GM10248 (cell line): ENCODE measurements at places on chromosomes 1 and 21.
A peak's percentile ranks its signal among the peaks of the same experiment; 100 is the strongest.

DNA sequence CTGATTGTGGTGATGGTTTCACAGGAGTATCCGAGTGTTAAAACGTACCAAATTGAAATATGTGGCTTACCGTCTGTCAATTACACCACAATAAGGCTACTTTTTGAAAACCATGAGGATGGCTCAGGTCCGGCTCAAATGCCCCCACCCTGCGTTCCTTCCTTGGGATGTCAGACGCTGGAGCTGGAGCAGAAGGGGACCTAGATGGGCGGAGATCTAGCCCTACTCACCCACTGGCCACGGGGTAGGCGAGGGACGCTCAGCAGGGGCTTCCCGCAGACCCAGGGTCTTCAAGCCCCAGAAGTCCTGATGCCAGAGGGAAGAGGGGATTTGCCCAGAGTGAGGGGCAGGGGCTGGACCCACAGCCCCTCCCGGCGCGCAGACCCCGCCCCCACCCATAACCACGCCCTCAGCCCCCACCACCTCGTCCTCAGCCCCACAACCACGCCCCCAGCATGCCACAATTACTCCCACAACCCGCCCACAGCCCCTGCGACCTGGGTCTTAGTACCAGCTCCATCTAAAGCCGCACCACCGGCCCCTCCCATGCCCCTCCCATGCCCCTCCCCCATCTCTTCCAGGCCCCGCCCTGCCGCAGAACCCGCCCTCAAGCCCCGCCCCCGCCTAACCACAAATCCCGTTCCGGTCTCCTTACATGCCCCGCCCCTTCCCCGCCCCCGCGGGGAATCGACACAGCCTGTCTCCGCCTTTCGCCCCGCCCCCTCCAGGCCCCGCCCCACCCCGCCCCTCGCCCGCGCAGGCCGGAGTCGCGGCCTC, at the start of gene LRRC3:
Gene LRRC3 (plus strand): TSS at position 764 of the 777 bp plus-strand sequence. CDS start 1,135 bp downstream, outside the sequence.
- DNase-seq: peak; percentile 90

- no peak for DNase-seq
Measured at GRCh38 chr1:203772836-203773235, 7.9 kb downstream of the LAX1 start.

DNA sequence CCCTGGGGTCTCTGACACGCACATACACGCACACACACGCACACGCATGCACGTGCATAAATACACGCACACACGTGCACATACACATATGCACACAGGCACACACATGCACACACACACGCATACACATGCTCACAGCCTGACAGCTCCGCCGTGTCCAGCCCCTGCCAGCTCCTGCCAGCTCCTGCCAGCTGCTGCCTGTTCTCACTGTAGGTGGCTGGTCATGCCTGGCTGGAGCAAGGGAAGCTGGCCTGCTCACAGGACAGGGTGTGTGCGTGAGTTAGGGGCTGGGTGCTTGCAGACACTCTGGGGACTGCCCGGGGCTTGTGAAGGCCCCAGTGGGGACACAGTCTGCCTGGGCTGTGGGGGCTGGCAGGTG, 4.9 kb downstream of the PLCH2 start:
- DNase-seq: no peak

DNA sequence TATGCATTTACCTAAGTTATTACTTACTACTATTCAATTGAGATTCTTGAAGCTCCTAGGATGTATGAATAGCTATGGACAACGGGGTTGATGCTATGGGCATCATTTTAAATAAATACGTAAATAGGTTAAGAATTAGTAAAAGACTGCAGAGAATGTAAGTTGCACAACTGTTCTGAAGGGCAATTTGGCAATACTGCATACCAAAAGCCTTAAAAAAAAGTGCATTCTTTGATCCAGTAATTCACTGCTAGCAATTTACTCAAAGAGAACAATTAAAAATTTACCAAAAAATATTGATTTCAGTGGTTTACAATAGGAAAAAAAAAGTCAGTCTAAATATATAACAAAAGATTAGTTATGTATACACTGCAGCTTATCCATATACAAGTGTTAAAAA, 3.5 kb downstream of the ARPC5 start:
- DNase-seq: no peak

DNA sequence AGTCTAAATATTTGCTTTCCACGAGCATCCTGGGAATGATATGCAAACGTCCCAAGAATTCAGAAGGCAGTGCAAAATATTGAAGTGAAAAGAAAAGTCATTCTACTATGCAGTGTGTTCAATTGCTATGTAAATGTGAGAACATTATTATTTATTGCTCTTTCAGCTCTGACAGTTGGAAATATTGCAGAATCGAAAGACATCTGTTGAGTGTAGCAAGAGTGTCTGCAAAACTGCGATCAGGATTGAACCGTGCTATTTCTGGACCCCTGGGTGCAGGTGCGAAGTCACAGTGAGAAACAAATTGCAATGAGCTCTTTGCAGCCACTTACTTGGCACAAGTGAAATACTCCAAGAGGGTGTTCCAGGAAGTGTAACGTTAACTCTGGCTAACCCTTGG, 566.4 kb downstream of the AJAP1 start:
- DNase-seq: no peak

DNA sequence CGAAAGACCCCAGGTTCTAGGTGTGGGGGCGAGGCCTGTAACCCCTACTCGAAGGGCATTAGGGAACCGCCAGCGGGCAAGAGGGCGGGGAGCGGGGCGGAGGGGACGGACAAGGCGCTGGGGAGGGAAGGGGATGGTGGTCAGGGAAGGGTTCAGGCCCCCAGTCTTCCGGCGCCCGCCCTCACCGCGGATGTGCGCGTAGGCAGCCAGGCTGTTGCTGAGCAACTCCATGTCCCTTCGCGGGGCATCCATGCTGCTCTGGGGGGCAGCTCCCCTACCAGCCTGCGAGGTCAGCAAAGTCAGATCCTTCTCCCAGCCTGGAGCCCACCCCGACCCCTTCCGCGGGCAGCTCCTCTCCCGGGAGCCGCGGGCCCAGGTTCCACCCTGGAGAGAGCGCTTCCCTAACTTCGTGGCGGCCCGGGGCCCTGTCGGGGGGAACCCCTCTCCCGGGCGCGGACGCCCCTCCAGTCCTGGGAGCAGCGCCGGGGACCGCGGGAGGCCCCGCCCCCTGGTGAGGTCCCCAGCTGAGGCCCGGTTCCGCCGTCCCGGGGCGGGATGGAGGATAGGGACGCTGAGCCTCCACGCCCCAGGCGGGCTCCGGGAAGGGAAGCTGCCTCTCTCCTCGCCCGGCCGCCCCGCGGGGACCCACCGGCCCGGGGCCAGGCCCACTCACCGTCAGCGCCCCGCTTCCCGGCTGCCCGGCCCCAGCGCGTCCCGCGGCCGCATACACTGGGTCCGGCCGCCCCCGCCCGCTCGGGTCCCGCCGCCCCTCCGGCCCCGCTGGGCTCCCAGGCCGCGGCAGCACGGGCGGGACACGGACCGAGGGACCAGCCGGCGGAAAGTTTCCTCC, 434 bp downstream of the EVA1B start:
- peak; percentile 70 for DNase-seq
